Activated CD4-positive, CD25-positive, alpha-beta regulatory T cell (primary cell): ENCODE measurements at places on chromosomes 16 and 17.

DNA sequence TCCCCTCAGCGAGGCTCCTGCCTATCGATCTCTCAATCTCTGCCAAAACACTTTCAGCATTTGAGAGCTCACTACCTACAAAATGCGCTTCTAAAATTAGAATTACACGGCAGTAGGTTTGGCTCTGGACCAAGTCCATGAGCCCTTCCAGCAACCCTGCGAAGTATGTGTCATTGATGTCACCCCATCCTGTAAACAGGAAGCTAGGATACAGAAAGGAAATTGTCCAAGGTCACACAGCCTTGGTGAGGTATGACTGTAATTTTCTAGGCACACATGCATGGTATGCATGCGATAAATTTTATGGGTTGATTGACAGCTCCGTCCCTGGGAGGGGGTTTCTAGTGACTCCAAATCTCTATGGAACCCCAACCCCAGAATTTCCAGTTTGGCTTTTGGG is 330.3 kb upstream of the CDH5 start:
- DNase-seq, result no peak

GRCh38 chr17:78780335-78780734 is 1.7 kb downstream of the CYTH1 start:
- DNase-seq, result no peak

- no peak for DNase-seq
Observed at GRCh38 chr17:38912221-38912813, 13.1 kb upstream of the LASP1NB start.

DNA sequence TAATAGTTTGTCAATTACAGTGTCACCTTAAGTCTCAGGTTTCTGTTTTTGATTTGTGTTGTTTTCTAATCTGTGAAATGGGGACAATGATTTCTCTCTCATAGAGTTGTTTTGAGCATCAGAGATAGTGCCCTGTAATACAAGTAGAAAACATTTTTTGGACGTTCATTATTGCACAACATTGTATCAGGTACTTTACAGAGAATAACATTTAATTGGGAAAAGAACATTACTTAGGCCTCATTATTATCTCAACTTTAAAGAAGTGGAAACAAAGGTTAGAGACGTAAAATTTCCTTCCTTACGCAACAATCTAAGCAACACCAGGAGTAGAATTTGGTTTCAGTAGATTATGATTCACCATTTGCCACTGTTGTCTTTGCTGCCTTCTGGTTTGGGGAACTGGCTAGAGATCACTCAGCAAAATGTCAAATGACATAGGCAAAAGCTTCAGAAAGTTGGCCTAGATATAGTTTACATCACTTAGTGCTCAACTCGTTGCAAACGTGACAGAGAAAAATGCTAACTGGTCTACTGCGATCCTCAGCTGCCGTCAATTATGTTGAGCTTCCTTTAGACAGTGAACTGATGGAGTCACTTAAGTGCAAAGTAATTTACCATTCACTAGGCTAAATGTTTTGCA is 1026.8 kb downstream of the CDH11 start:
- no peak for DNase-seq

DNA sequence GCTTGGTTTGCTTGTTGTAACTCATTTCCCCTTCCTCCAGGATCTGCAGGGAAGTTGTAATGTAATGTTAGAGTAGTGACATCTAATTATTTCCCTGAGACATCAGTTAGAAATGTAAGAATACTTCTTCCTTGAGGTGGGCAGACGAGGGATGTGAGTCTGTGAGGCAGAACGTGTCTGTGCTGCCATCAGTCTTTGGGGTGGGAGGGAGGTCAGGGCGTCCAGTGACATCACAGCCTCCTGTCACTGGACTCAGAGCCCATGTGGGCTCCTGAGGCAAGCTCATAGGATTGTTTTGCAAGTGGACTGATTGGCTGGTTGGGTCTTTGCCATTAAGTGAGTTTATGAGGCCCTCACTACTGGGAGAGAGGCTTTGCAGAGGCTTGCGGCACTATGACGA is 188.8 kb downstream of the CCDC182 start:
- no peak for DNase-seq

- DNase-seq, result no peak
Observed at GRCh38 chr16:31466381-31466841, 5.5 kb upstream of the TGFB1I1 start.

DNA sequence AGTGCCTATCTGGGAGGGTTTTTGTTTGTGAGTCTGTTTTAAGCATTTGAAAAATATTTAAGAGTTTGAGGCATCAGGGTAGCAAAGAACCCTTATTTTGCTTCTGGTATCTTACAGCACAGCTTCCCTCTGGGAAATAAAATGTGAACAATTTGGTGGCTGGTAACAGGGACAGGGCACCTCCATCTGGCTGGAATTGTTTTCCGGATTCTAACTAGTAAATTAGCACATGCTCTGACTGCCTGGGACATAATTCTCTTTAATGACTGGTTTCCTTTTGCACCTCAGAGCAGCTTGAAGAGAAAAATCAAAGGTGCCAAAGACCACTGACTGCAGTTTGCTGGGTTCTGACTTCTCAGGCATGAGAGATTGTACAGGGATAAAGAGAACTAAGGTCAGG is 469.1 kb downstream of the GRIN2A start:
- DNase-seq, result no peak

- no peak for DNase-seq
Observed at GRCh38 chr17:82720204-82720603, 3.7 kb downstream of the FN3KRP start.

DNA sequence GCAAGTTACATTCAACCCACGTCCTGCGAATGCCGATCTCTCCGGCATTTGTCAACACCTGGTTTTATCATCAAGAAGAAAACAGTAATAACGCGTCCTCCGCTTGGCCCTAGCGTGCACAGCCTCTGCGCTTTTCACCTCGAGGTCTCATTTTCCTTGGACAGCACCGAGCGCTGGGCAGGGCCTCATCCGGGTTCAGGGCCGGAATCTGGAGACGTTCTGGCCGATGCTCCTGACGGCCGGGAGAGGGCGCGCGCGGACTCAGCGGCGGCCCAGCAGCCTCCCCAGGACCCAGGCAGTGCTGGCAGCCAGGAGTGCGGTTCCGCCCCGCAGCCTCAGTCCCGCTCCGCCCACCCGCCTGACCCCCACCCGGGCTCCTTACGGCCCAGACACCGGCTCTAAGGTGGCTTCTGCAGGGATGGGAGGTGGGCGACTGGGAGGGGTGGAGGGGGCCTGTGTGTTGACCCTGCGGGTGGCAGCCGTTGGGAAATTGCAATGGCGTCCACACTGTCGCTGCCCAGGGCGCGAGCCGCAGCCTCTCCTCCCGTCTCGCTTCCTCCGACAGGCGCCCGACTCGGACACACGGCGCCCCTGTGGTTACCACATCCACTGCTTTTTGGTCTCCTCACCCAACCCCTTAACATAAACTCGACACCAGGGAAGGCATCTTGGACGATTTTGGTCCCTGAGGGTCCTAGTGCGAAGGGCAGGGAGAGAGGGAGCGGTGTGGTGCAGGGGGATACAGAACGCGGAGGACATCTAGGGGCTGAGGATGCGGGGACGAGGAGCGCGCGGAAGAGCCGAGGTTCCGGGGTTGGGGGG is 7.4 kb upstream of the FLYWCH1 start:
- peak; percentile 54 for DNase-seq

- DNase-seq, result no peak
Observed at GRCh38 chr16:51982715-51983680, 563.9 kb downstream of the TOX3 start.

DNA sequence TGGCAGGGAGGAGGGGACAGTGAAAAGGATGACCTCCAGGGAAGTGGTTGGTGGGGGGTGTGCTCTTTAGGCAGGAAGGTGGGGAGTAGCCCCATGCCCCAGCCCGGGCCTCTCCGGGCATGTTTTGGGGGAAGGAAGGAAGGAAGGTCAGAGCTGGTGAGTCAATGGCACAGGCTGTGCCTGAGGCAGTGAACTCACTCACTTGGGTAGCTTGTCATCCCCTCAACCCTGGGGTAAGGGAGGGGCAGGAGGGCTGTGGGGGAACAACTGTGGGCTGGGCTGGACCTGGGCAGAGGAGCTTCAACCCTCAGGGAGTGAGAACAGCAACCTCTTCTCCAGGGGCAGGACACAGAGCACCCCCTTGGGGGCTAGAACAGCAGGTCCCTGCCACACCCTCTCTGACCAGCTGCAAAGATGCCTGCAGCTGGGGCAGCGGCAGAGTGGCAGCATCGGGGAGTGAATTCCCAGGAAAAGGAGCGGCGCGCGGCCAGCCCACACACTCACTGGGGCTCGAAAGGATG is 6.3 kb downstream of the CSF3 start:
- DNase-seq, result no peak

DNA sequence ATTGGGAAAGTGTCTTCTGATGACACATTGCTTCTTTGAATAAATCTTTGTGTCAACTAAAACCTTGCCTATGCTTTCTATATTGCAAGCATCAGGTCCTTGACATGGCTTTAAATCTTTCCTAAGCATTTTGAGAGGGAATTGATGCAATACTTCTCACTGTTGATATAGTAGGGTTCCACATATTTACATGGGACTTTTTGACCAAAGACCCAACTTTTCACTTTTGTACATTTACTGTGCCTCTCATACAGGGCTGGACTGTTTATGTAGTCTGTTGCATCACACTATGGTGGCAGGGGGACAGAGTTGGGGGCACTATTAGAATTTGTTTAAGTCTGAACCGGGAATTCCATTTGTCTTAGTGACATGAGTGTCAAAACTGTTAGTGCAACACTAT is 308.5 kb upstream of the TBX2 start:
- DNase-seq, result no peak

GRCh38 chr16:259226-259625 is 16.5 kb downstream of the RGS11 start:
- DNase-seq, result no peak

DNA sequence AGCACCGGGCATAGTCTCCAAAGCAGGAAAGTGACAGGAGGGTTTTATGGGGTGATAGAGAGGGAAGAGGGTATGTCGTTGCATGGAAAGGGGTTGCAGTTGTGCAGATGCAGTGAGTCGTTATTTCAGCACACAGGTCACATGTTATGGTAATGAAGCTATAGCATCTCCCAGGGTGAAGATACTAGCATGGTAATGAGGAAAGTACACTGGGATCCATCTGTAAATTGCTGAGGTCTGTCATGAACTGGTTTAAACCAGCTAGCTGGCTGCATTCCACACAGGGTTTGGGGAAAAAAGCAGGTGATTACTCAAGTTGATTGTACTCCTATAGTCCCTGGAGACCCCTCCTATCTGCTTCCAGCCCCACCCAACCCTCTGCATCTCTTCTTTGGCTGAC is 11.7 kb downstream of the COX11 start:
- no peak for DNase-seq

GRCh38 chr17:80204626-80205468 is 15.3 kb downstream of the SGSH start:
- no peak for DNase-seq

DNA sequence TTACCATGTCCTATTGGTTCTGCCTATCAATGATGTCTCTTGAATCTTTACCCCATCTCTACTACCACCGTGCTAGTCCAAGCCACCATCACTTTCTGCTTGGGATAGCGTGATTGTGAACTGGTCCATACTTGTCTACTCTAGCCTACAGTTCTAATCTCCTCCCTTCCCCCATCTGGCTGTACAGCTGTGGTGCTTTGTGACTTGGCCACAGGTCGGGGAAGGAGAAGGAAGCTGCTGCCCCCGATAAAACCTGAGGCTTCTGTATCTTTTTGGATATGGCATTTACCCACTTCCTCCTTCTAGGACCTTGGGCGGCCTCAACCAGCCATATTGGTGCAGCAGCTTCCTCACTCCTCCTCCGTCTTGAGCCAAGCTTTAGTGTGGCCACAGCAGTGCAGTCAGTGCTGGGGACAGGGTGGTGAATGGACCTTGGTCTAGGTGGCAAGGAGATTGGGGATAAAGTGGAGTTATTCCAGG is 314 bp upstream of the ITGA2B start:
- no peak for DNase-seq

DNA sequence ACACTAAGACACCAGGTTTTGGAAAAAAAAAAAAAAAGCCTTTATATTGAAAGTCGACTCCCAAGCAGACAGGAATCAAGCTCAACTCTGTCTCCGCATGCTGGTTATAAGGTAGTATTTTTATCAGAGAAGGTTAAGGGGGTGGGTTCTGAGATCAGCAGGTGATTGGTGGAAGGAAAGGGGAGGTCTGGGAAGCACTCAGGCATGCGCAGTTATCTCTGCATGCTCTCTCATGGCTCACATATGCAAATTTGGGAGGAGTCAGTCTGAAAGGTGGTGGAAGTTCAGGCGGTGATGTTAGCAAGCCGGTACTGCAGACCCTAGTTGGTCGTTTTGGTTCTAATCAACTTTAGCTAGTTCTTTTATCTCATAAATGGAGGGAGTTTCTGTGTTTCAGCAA is 357.6 kb upstream of the C16orf82 start:
- DNase-seq, result no peak

GRCh38 chr17:47757386-47757785 is 24.4 kb downstream of the TBX21 start:
- DNase-seq, result no peak

GRCh38 chr17:58325289-58325726 is 3.3 kb downstream of the TSPOAP1 start:
- DNase-seq, result no peak

GRCh38 chr17:17812211-17813054 is 24.4 kb downstream of the SREBF1 start:
- DNase-seq, result peak; percentile 29

DNA sequence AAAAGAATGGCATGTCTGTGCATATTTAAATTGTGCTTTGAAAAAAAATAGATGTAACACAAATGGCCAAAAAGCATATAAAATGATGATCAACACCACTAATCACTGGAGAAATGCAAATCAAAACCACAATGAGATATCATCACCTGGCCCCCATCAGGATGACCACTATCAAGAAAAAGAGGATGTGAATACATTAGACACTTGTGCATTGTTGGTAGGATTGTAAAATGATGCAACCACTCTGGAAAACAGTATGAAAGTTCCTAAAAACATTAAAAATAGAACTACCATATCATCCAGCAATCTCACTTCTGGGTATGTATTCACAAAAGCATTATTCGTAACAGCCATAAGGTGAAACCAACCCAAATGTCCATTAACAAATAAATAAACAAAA is 91.5 kb downstream of the SPAG9 start:
- DNase-seq, result no peak
